Activated CD4-positive, CD25-positive, alpha-beta regulatory T cell treated with anti-CD3 and anti-CD28 coated beads, Interleukin-2, amount 50 U/mL, for 72 hours (primary cell): ENCODE measurements at places on chromosomes 1 and 21.

DNA sequence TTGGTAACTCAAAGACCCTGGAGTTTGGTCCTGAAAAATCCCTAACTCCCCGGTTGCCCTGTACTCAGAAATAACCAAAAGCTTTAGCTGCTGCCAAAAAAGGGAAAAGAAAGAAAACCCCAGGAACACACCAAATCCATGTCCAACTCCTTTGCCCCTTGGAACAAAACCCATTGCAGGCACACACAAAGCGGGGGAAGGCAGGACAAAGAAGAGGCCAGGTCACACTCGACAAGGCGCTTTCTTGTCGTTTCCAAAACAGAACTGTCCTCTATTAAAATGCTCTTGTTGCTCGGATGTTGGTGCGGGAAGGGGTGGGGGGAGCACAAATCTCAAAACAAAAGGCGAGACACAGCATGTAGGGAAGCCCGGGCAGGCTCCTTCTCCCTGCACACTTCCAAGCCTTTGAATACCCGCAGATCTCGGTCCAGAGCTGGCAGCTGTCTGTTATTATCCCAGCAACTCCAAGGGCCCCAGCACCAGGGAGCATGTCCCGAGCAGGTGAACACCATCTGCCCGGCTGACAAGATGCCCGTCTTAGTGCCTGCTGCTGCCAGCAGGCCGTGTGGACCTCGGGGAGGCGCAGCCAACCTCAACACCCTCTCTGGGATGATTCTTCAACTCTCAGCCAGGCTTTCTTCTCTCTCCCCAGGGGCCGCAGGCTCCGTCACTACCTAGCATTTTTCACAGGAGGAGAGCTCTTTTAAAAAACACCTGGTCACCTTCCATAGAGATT lies 96.4 kb downstream of the SSBP3 start:
- no peak for DNase-seq

- no peak for DNase-seq
Observed at GRCh38 chr1:204126386-204126785, 25.5 kb downstream of the ETNK2 start.

- DNase-seq: no peak
Observed at GRCh38 chr1:162899422-162900146, 38.6 kb upstream of the CCDC190 start.

DNA sequence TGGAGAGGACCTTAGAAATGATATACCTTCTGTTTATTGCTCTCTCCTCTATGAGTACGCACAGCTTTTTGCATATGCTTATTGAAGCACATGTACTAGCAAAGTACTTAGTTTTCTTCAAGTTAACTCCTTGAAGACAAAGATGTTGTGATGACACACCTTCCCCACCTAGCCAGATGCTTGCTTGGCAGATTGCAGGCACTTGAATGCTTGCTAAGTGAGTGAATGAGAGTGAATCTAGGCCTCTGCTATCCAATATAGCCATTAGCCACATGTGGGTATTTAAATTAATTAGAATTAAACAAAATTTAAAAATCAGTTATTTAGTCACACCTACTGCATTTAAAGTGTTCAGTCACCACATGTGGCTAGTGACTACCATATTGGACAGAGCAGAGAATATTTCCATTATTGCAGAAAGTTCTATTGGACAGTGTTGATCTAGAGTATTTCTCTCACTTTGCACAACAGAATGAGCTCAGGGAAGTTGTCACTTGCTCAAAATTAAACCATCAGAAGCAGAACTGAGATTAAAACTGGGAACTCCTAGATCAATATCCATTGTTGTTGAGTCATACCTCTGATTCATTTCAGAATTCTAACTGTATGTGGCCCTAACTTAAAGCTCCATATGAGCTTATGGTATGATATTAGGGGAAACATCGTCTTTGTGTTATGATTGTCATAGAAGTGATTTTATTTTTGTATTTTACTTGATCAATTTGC lies 8.6 kb upstream of the EEIG2 start:
- DNase-seq: no peak

- no peak for DNase-seq
Observed at GRCh38 chr1:119453021-119453420, 38.1 kb downstream of the HSD3B2 start.

DNA sequence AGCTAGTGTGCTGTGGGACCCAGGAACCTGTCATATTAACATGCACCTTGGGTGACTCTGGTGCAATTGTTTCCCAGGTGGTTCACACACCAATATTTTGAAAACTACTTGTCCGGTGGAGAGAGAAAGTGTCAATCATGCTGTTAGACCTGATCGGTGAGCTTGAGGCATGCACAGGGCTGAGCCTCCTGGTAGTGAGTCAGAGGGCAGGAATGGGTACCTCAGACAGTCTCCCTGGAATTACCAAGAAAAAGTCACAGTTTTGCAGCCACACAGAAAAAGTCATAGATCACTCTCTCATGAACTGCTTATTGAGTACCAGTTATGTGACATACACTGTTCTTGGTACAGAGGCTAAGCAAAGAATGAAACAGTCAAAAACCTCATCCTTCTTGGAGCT lies 140.1 kb upstream of the NFIA start:
- no peak for DNase-seq

- no peak for DNase-seq
Observed at GRCh38 chr1:156421939-156422601, 53.1 kb downstream of the RHBG start.

DNA sequence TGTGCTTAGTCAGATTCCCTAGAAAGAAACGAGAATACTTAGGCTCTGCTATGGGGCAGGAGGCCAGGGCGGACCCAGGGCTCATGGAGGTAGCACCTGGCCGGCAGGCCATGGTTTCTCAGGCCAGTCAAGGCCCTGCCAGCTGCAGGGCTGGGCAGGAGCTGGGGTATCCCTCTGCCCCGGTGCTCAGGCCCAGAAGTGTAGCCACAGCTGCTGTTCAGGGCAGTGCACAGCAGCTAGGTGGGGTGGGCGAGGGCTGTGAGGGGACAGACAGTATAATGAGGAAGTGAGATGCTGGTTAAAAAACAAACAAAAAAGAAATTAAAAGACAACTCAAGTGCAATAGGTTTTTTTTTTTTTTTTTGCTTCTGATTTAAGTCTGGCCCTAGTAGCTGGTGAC lies 34.0 kb upstream of the EDN2 start:
- DNase-seq: no peak

GRCh38 chr1:218454700-218455282 lies 109.7 kb downstream of the TGFB2 start:
- DNase-seq: no peak

- no peak for DNase-seq
Observed at GRCh38 chr1:32817815-32818786, 648 bp downstream of the S100PBP start.

GRCh38 chr1:43372172-43372571 lies 4.4 kb upstream of the ELOVL1 start:
- no peak for DNase-seq

DNA sequence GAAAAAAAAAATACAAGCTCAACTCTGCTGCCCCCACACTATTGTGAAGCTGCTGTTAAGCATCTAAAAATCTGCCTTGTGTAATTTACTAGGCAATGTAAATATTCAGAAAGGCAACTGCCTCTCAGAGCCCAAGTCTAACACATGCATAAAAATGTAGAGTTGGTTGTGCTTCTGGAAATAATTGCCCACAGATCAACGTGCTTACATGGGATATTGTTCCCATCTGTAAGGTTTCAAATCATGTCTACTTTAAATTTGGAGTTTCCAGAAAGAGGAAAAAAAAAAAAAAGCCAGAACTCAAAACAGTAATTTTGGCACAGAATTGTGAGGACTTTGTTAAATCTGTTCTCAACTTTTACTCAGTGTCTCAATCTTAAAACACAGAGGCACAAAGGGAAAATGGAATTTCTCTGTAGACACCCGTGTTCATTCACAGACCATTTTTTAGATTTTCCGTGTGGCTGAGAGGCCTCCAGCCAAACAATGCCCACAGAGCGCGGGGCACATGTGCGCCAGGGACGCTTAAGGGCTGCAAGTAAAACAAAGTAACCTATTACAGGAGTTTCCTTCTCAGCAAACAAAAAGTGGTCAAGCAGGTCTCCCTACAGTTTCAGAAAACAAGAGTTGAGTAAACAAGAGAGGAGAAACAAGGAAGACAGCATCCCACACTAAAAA lies 115.5 kb downstream of the RERE start:
- DNase-seq: no peak

GRCh38 chr1:215584389-215584788 lies 17.3 kb downstream of the KCTD3 start:
- no peak for DNase-seq

DNA sequence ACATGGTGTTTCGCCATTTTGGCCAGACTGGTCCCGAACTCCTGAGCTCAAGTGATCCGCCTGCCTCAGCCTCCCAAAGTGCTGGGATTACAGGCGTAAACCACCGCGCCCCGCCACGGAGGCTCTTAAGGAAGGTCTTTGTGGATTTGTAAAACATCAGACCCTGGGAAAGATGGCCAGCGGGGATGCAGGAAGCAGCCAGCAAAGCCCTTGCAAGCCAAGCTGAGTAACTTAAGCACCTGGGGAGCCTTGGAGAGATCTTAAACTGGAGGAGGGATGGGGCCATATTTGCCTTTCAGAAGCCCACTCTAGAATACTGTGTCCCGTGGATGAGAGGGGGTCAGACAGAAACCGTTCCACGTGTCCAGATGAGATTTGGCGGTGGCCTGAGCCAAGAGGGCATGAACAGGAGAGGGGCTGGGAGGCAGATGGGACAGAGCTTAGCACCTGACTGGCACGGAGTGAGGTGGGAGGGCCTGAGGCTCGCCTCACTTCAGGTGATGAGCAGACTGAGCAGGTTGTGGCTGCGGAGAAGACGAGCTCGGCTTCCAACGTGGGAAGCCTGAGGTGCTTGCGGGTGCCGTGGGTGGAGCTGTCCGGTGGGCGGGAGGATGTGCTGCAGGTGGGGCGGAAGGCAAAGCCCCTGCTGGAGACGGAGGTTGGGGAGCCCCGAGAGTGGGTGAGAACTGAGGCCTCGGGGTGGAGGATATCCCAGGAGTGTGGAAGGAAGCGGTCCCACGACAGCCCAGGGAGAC lies 11.7 kb downstream of the C1orf216 start:
- no peak for DNase-seq

- no peak for DNase-seq
Observed at GRCh38 chr1:15308621-15309027, 61.6 kb downstream of the FHAD1 start.

- DNase-seq: no peak
Observed at GRCh38 chr1:248710305-248710900, 7.8 kb upstream of the OR14I1 start.

GRCh38 chr1:8121261-8122159 lies 95.4 kb upstream of the ERRFI1 start:
- DNase-seq: no peak

GRCh38 chr1:209406168-209406567 lies 177.3 kb upstream of the CAMK1G start:
- DNase-seq: no peak

DNA sequence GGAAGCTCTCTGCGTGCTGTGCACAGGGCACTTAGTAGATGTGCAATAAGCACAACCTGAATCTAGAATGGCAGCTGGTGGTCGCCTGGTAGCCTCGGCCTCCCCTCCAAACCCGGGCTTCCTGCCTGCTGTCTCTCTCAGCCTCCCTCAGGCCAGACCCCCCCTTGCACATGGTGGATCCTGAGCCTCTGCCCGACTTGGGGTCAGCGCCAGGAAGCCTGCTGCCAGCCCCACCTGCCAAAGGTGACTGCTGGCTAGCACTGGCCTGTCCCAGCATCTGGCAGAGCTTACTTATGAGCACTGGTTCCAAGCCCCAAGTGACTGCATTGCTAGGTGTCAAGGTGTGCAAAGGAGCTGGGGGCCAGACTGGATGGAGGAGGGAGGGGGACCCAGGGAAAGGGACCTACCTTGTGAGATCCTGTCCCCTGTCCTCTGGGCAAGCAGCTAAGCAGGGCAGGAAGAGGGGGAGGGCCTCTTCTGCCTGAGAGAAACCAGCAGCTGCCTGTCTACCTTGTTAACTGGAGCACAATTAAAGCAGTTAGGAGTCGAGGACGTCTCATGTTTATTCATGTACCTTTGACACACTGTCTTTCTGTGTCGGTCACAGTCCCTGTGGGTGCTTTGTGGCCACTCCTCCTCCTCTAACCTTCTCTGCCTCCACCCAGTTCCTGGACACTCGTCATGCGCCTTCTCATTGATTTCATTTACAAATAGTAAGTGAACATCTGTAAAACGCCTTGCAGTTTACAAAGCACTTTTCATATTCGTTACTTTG lies 100.9 kb downstream of the DDX20 start:
- DNase-seq: no peak

DNA sequence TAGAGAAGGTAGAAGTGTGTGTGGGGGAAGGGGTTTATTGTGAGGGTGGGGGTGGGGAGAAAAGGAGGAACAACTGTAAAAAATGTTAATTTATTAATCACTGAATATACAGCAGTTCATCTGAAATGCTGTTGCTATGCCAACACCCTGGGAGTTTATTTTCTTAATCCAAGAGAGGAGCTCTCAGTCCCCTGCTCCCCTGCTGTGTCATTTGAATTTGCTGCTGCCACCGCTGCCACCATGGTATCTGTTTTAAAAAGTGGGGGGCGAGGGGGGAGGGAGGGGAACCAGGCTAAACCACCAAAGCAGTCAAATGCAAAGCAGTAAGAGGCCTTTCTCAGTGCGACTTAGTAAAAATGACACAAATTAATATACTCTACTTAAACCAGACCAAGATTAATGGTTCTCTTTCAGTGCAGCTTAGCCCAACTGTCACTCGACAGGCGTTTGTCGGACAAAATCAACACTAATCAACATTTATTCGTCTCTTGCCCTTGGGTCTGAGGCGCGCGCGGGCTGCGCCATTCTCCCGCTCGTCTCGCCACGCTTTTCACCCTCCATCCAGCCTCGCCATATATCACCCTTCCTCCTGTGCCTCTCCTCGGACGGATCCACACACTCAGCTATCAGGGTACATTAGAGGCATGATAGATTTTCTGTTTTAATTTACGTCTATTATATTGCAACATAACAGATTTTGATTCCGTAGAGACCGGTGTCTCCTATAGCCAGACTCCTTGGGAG lies 76.2 kb downstream of the PBX1 start:
- no peak for DNase-seq

GRCh38 chr1:78104322-78104721 lies 58.6 kb downstream of the GIPC2 start:
- no peak for DNase-seq

GRCh38 chr21:27122686-27123085 lies 155.8 kb upstream of the ADAMTS5 start:
- DNase-seq: no peak
